Cerebellar nuclear complex (tissue), 1 donor: ENCODE measurements at places on chromosomes 6 and 20.

DNA sequence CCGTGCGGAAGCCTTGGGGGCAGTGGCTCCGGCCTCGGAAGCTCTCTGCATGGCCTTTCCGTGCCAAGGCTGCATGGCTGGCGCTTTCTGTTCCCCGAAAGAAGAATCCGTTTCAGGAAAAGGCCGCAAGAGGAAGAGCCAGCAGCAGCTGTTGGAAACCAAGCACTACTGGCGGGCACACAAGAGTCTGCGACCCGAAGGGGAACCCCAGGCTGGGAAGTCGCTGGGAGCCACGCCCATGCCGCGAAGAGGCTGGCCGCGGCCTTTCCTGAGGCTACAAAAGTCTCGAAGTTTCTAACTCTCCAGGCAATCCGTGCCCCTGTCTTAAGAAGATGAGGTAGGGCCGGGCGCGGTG, at the start of gene CGAS:
Gene CGAS, minus strand, starts transcription at position 191 of the 355 bp plus-strand sequence. Its CDS starts 116 bp downstream, at position 75.
- no peak for DNase-seq

- no peak for DNase-seq
Measured at GRCh38 chr6:155493694-155494143, 38.1 kb upstream of the NOX3 start.

DNA sequence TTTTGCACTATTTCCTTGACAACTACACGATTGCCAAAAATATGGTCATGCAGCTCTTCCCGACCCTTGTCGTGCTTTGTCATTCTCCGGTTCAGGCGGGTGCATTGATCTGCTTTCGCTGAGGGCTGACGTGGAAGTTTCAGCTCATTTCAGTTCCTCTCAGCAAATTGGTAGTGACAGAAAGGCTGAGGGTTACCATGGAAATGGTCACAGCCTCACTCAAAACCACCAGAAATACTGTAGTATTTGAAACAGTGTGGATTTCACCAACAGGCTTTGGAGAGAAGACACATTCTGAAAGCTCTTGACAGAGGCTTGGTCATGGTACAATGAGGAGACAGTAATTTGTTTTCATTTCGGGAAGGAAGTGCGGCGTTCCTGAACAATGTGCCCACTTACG, 99.7 kb upstream of the EXOC2 start:
- no peak for DNase-seq

DNA sequence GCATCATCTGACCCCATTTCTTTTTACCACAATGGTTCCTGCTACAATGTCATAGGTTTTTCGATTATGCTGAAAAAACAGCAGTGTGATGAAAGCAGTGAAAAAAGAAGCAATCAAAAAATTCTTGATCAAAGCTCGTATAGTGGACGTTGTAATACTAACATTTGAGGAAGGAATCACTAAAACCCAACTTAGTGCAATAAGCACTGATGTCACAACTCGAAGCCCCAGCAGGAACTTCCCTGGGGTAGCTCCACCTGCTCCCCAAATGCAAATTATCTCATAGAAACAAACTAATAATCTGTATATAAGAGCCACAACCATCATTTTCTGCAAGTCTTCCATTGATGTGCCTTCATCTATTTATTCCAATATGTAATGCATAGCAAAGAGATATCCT, 285.6 kb upstream of the SGK1 start:
- DNase-seq = no peak

- no peak for DNase-seq
Measured at GRCh38 chr6:117481278-117481925, 1.1 kb upstream of the DCBLD1 start.

GRCh38 chr20:33418033-33418432, 16.7 kb upstream of the CDK5RAP1 start:
- no peak for DNase-seq

DNA sequence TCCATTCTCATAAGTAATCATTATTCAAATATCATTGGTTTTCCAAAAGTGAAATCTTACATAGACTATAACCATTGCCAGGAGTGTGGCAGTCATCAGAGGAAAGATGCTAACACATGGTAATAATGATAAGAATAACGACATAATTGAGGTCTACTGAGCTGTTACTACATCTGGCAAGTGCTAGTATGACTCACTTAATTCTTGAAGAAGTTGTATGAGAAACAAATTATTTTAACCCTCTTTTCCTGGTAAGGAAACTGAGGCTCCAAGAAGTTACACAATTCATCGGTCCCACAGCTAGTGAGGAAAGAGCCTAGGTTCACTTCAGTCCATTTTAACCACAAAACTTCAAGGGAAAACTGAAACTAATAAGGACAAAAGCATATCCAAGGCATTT, 335.6 kb upstream of the BTBD3 start:
- no peak for DNase-seq
